NCI-H1436 treated with DMSO at 0.1 percent for 48 hours (cell line): ENCODE measurements at places on chromosomes 11 and 22.

- no peak for DNase-seq
These were observed 6.7 kb upstream of the RTN4RL2 start for GRCh38 chr11:57453543-57454177.

DNA sequence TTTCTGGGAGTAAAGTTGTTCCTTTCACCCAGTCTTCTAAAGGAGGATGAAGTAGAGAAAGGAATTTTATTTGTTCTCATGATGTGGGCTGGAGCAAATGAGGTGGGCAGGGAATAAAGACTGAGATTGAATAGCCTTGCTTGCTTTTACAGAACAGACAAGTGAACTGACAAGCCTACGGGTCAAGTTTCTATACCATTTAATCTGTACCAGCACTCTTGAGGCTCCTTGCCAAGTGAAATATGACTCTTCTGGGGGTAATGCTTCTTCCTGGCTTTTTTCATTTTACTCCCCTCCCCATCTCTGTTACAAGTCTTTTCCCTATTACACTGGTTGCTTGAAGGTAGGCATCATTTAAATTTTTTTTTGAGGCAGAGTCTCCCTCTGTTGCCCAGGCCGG is 54.8 kb downstream of the CSTPP1 start:
- DNase-seq: no peak

GRCh38 chr11:71931245-71931602 is 2.4 kb downstream of the RNF121 start:
- no peak for DNase-seq

DNA sequence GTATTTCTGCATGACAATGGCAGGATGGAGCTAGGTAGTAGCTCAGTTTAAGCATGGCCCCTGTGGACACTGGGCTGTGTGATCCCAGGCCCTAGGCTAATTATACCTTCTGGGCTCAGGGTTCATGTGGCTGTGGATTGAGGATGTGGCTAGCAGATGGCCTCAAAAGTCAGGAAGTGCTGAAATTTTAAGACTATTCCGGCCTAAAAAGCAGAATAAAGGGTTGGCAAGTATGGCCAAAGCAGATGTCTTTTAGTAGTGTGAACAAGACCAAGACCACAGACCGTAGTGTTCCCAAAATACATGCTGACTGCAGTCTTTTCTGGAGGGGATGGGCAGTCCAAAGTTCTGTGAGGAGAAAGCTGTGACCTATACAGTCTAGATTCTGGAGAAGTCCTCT is 115.7 kb upstream of the RAG2 start:
- no peak for DNase-seq

DNA sequence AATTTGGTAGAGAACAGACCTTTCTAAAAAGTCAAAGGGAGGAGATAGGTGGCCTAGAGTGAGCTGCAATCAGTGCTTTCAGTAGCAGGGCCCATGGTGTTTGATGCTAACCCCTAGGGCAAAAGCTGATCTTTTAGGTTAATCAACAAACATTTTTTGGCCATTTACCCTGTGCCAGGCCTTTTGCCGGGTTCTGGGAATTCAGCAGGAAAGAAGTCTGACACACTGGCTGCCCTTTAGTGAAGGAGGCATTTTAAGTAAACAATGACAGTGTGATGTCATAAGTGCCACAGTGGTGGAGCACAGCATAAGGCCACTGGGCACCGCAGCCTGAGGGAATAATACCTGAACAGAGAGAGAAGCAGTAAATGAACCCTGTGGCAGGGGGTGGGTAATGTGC is 29.0 kb downstream of the C22orf31 start:
- no peak for DNase-seq

DNA sequence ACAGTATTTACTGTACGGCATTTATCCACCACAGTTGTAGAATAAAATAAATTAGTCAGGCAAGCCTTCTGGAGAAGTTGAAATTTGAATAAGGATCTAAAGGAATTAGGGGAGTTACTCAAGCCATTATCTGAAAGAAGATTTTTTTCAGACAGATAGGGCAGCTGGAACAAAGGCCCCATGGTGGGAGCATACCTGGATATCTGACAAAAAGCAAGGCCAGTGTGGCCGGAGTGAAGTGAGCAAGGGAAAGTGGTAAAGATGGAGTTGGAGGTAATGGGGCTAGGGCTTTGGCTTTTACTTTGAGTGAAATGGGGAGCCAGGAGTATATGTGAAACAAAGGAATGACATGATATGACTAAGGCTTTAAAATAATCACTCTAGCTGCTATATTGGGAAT is 45.7 kb upstream of the PSMA1 start:
- DNase-seq: no peak

DNA sequence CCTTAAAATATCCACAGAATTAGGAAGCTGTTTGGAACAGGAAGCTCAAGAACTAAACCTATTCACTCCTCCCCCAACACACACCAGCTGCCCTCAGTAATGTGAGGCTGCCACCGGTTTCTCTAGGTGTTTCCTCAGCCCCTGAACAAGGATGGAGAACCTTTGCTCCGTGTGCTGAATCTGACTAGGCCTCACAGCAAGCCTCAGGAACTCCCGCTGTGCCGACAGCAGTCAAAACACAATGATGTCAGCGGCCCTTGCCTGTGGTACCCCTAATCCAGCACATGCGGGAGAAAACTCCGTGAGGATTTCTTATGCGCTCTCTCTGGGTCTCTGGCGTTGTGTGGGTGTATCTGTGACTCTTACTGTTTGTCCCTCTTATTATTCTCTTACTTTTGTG is 153.3 kb downstream of the EFCAB6 start:
- DNase-seq: no peak

DNA sequence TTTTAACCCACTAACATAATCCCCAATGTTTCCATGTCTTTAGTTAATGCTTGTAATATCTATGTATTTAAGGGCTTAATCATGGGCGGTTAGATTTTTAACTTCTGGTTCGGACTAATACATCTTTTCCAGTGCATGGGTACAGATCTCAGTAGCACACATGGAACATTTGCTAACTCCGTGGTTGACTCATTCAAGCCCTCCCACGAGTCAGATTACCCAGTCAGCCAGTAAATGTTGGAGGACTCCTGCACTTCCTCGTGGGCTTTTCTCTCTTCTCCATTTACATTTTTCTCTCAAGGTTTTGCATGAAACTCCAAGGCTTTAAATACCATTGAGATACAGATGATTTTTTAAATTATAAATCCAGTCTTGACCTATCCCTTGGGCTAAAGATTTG is 313.9 kb downstream of the ST3GAL4 start:
- DNase-seq: no peak

GRCh38 chr11:111510311-111510710 is 1.9 kb downstream of the BTG4 start:
- no peak for DNase-seq

DNA sequence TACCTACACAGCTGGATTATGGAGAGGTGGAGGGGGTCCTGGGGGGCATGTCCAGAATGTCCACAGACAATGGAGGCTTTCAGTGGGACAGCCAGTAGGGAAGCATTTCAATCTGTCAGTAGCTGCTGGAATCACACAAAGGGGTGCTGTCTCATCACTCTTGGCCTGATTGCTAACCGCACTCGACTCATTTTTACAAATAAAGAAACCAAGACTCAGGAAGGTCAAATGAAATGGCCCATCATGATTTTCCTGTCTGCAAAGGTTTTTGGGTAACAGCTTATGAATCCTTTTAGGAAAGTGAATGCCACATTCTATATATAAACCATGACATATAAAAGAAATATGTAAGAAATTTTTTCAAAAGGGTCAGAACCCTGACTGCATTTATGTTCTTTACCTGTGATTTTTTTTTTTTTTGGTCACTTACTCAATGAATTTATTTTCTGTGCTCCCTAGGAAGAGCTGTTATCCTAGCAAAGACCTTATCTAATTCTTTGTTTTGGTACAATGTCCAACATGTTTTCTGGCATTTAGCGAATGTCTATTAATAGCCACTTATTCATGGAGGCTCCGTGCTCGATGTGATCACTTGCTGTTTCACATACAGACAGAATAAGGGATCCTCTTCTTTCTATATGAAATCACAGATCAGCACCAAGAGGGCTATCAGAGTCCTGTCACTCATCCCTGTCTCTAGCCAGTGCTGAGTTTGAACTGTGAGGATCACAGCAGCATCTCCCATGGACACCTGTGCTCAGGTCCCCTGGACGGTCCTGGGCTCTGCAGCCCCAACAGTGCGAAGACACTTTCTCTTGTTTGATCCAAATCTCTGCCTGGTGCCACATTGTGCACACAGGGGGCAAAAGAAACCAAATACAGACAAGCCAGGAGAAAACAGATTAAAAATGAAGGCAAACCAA is 979.7 kb downstream of the NTM start:
- DNase-seq: no peak

GRCh38 chr22:46612904-46613605 is 7.1 kb upstream of the GRAMD4 start:
- no peak for DNase-seq

DNA sequence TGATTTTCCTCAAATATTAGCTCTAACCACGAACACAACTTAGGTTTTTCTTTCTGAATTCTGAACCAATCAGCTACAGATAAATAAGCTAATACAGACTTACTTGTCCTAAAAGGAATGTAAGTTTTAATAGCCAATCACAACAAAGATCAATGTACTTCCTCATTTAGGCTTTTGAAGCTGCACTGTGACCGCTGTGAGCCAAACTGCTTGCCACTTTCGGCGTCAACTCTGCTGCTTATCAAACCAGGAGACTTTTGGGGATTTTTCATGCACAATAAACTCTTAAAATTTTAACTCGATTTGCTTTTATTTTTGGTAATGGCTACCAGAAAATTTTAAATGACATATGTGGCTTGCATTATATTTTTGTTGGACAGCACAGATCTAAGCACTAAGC is 92.5 kb downstream of the TMPRSS5 start:
- no peak for DNase-seq

- DNase-seq: no peak
These were observed 313.4 kb downstream of the BUD13 start for GRCh38 chr11:116459185-116460045.

GRCh38 chr22:34592123-34592740 is 473.7 kb upstream of the ISX start:
- no peak for DNase-seq

GRCh38 chr11:69642549-69642912 is 1.6 kb downstream of the CCND1 start:
- no peak for DNase-seq

DNA sequence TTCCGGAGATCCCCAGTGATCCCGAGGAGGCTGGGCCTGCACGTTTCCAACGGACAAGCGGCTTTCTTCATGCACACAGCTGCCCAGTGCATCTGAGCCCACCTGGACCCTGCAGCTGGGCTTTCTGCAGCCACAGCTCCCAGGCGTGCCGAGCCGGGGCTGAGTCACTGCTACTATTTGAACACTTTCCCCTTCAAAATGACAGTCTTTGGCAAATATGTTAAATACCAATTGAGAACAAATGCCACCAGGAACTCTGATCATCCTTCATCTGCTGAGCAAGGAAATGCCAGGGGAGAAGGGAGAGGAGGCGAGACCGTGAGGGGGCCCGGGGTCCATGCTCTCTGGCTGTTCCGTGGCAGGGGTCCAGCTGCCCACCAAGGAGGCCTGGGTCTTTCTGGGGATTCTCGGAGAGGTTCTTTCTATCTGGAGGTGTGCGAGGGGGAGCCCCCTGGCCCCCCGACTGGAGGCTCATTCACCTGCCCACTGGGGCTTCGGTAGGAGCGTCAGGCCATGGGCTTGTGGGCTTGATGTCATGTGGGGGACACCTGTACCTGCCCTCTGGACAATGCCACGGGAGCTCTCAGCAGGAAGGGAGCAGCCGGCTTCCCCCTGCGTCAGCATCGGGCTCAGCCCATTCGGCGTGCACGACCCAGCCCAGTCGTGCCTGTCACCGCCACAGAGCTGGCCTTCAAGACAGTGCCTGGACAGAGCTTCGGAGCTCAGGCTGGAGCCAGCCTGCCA is 159.6 kb downstream of the CTTN start:
- no peak for DNase-seq
